Stimulated activated CD8-positive, alpha-beta memory T cell treated with anti-CD3 and anti-CD28 coated beads, Interleukin-4, amount 100 ng/mL, for 4 hours (primary cell): ENCODE measurements at places on chromosomes 4 and X.

DNA sequence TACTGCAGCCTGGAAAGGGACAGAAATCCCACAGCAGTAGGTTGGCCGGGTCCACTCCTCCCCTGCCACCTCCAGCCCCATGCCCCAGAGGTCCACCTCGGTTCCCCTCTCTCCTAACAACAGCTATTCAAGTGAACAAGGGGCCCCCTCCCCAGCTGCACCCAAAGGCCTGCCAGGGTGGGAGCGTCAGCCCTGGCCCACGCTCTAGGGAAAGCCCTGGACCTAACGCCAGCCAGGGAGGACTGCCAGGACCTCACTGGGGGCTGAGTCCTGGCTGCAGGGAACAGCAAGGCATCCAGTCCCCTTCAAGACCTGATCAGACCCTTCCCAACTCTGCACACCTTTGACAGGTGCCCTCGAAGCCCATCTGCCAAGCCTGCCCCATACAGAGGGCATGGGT, 13.2 kb downstream of the SLC6A8 start:
- DNase-seq, result no peak

- no peak for DNase-seq
These were observed 80.4 kb downstream of the MAPK10 start for GRCh38 chr4:86279293-86279960.

DNA sequence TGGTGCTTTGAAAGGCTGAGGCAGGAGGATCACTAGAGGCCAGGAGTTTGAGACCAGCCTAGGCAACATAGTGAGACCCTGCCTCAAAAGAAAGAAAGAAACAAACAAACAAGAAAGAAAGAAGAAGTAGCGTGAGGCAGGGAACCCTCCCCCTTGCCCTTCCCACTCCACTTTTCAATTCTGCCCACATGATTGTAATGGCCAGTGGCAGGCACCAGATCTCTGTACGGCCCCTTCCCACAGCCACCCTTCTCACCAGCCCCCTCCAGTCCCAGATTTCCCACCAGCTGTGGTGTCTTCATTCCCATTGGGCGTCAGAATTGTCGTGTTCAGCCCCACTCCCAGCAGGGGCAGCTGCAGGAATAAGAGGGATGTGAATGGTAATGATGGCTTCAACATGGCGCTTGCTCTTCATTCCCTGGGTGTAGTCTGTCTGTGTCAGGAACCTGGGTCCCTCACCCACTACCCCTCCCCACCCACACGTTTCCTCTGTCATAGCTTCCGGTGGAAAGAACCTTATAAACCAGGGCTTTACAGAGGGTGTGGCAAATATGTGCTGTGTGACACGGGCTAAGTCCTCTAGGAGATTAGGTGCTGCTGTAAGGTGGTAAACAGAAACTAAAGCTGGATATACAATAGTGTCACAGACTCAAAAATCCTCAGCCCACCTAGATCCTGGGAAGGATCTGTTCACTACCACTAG, at the start of gene IL2RG:
IL2RG (minus strand) TSS at position 437 of the 703 bp plus-strand sequence; CDS start at position 399, 38 bp downstream.
- peak; percentile 54 for DNase-seq

GRCh38 chrX:154046031-154046781, 26.5 kb upstream of the IRAK1 start:
- DNase-seq, result no peak
